ENCODE measurements at places on chromosomes 12 and 14.

- no peak for DNase-seq
These were observed 23.5 kb downstream of the IFNG-AS1 start for GRCh38 chr12:68012712-68013111.

DNA sequence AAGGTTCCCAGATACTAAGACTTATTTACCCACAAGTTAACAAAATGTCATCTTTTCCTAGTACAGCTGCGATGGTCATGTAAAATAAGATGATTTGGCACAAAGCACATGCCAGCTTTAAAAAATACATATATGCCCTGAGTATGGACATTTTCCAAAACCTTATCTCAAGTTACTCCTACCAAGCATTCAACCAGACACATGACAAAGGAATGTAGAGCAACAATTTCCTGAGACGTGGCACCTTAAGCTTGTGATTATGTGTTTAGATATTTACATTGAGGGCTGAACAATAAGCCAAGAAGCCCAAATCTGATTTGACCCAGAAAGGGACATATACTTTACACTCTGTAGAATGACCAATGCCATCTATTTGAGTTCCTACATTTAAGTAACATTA, 24.5 kb upstream of the OVCH1 start:
- no peak for DNase-seq

- no peak for DNase-seq
These were observed 54.0 kb downstream of the SLC38A1 start for GRCh38 chr12:46214668-46215436.

GRCh38 chr14:84129007-84129406, 1400.9 kb upstream of the FLRT2 start:
- DNase-seq: no peak

Measured in stimulated activated CD4-positive, alpha-beta T cell treated with anti-CD3 and anti-CD28 coated beads, Interleukin-1b, Interleukin-23, amount 100 ng/mL, for 1 hour (primary cell).